ENCODE measurements at places on chromosomes 16 and 17.

DNA sequence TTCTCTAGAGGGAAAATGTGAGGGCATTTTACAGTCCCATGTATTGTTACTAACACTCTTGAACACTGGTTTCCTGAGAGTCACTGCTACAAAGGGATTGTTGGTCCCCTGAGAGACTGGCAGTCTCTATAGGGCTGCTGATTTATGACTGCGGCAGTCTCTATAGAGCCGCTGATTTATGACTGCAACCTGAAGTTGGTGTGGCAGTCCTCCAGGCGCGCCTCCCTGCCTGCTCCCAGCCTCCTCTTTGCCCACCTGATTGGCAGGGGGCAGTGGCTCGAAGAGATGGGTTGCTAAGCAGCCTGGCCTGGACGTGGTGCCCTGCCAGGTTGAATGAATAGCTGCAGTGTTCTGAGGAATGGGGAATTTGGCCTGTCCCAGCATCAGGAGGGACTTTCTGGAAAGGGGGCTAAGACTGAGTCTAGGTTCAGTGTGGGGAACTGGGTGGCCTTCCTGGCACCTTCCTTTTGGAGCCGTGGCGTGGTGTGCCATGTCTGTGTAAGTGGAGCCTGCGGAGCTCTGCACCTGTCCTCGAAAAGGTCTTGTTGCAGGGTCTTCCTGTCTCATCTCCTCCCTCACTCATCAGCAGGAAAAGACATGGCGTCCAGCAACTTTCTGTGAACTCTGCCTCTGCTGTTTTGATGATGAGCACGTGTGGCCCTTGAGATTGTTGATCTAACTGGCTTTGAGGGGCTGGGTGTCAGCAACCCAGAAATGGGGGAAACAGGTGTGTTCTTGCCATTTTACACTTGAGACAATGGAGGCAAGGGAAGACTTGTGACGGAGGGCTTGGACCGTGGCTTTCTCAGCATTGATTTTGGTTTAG, 24.9 kb downstream of the SAP30BP start:
- DNase-seq = no peak

DNA sequence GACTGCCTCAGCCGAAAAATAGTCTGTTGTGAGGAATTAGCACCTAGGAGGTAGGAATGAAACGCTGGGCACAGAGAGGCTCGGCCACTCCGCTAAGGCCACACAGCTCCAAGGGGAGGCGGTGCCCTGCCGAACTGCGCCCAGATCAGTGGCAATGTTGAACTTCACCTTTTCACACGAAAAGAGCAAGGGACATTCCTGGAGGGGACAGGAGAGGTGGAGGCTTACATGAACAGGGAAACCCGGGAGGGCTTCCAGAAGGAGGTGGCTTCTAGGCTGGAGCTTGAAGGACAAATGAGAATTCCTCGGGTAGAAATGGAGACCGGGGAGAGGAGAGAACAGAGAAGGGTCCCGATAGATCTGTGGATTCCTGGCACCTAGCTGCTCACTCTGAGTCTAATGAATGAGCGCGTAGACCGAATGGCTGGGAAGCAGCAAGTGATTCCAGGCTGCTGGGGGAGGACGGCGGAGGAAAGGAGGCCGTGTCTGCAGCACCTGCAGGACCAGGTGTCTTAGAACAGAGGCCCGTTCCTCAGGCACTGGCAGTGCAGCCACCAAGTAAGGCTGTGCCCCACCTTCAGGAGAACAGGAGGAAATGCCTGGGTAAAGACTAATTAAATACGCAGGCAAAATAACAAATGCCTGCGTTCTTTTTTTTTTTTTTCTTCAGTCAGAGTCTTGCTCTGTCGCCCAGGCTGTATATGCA, 722 bp upstream of the SLC38A10 start:
- DNase-seq = peak; percentile 77

DNA sequence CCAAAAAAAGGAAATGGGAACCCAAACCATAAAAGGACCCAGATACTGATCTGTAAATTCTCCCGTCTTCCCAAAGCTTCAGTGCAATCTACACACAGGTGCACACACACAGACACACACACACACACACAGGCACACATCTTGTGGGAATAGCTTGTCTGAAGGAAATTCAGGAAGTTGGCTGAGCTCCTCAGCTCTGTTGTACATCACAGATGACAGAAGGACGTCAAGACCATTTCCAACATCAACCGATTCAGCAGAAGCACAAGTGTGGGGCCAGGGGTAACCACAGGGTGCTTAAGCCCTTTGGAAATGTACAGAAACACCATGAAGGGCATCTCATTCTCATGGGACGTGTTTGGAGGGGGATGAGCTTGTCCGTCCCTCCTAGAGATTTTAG, 498.1 kb upstream of the PSMD7 start:
- DNase-seq = no peak

- no peak for DNase-seq
Observed at GRCh38 chr17:73962308-73962707, 241.2 kb upstream of the RPL38 start.

DNA sequence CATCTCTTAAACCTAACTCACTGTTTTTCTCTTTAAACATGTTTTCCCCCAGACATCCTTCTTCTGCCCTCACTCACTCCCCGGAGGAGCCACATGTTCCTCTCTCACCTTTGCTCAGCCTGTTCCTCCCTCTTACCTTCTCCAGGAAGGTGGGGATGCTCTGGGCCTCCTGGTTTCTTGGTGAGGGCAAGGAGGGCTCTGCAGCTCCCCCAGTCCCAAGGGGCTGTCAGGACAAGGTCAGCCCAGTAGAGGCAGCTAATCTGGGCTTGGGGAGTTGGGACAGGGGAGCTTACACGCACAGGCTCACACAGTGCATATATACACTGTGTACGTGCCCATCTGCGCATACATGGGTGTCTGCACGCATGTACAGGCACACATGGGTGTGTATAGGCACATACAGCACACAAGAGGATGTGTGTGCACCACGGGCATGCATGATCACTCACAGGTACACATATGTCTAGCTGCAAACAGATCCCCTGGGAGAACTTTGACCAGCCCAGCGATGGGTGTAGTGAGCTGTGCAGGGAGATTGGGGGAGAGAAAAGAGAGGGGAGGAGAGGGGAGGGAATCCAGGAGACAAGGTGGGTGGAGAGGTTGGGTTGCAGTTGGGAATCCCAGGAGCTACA, 28.6 kb upstream of the SPNS3 start:
- DNase-seq = peak; percentile 65

GRCh38 chr17:33964344-33964979, 290.6 kb upstream of the CCL2 start:
- DNase-seq = peak; percentile 90

Measured in GM12865 (cell line).